Memory B cell (primary cell): ENCODE measurements at places on chromosomes 13 and 19.

- DNase-seq = no peak
Measured at GRCh38 chr13:110134801-110135200, 172.2 kb downstream of the COL4A1 start.

DNA sequence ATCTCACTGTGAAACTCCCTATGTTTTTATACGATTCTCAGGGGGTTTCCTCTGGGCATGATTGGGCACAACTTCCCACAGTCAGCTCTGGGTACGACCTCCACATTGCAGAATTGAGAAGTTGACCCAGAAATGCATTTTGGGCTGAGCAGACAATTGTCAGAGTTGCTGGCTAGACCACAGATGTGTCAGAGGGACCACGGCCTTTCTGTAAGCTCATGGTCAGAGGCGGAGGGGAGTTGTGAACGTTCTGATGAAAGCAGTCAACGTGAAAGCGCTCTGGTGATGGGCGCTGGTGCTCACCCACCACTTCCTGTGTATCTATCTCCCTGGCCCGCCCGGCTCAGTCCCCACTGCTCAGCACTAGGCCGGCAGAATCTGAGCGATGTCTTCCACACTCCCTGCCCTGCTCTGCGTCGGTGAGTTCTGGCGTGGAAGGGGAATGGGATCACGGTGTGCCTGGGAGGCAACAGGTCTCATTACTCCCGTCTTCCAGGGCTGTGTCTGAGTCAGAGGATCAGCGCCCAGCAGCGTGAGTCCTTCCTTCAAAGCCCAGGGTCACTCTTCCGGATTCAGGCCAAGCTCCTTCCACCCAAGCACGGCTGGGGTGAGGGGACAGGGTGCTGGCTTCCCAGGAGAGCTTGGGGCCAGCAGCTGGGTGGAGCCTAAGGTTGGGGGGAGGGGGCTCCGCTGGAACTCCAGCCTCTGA lies at the start of gene NCR1:
NCR1 (plus strand) TSS at position 346 of the 709 bp plus-strand sequence; CDS start at position 386, 40 bp downstream.
- DNase-seq = no peak

GRCh38 chr13:111519490-111520170 lies 199.2 kb downstream of the TEX29 start:
- DNase-seq = no peak

DNA sequence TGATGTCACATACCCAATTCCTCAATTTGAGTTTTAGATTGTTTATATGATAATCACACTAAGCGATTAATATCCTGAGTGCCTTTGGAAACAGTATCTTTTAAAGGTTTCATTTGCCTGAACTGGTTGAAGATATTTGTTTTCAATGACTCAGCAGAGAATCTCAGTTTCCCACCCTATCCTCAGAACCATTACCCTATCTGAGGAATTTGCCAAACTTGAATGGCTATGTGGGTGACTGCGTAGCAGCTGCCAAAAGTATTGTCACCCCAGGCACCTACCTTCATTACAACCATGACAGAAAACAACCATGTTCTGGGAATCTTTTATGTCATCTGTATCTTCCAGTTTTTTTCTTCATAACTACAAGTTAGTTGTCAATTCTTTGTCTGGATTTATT lies 440.1 kb upstream of the NBEA start:
- no peak for DNase-seq

GRCh38 chr19:39996218-39996810 lies 546 bp upstream of the ZNF546 start:
- DNase-seq = no peak

DNA sequence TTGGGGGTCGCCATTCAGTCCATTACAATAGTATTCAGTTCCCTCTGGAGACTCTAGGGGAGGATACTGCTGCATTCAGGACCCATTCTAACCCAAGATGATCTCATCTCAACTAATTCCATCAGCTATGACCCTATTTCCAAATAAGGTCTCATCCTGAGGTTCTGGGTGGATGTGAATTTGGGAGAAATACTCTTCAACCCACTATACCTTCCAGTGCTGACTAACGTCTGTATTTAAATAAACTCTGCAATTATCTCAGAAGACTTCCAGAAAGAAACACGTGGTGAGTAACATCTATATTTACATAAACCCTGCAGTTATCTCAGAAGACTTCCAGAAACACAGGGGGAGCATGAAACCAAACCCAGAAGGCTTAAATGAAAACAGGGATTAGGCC lies 1300.7 kb downstream of the PCDH9 start:
- DNase-seq = no peak

- DNase-seq = no peak
Measured at GRCh38 chr19:31675193-31675913, 326.1 kb upstream of the TSHZ3 start.

DNA sequence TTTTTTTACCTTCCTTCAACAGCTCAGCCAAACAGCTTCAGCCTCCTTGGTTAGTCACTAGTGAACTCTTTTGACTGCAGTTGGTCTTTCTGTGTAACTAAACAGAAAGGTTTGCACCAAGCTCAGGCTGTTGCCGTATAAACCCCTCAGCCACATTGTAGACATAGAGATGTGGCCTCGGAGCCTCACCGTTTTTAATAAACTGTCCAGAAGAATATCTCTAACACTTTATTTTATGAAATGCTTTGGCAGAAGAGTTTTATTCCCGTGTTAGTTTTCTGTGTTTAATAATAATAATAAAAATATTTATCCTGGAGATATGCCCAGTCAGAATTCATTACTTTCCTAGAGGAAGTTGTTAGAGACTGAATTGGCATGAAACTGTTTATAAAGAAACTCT lies 171.7 kb upstream of the MAB21L1 start:
- no peak for DNase-seq

- no peak for DNase-seq
Measured at GRCh38 chr19:6730941-6731670, 6.3 kb downstream of the GPR108 start.

GRCh38 chr13:28540612-28541011 lies 45.7 kb upstream of the FLT1 start:
- no peak for DNase-seq

GRCh38 chr19:39297931-39298634 lies 1.9 kb downstream of the IFNL1 start:
- DNase-seq = no peak

DNA sequence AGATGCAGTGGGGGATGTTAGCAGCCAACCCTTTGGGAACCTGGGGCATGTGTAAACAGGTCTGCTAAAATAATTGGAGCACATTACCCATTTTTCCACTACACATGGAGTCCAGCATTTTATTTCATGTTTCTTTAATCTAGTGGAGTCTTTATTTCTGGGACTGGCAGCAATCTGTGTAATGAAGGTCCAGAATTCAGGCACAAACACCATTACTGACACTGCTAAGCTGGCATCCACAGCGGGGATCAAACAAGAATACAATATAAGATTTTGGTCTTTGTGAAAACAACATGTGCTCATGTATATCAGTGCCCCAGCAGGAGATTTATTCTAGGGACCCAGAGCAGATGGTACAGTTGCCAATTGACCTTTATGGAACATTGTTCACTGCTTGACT lies 1587.0 kb upstream of the PRR20A start:
- DNase-seq = no peak

DNA sequence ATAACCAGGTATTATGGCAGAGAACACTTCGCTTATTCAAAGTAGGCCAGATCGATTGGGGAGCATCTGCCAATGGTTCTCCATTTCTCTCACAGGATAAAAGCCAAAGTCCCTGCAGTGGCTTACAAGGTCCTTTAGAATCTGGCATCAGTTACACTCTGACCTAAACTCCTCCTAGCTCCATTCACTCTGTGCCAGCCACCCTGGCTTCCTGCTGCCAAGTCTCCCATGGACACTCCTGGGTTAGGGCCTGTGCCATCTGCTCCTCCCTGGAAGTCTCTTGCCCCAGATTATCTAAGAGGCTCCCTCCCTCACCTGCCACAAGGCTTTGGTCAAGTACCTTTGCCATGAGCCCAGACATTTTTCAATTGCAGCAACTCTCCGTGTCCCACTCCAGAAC lies 649.2 kb downstream of the DACH1 start:
- no peak for DNase-seq

- no peak for DNase-seq
Measured at GRCh38 chr13:80530191-80530590, 189.3 kb upstream of the SPRY2 start.

DNA sequence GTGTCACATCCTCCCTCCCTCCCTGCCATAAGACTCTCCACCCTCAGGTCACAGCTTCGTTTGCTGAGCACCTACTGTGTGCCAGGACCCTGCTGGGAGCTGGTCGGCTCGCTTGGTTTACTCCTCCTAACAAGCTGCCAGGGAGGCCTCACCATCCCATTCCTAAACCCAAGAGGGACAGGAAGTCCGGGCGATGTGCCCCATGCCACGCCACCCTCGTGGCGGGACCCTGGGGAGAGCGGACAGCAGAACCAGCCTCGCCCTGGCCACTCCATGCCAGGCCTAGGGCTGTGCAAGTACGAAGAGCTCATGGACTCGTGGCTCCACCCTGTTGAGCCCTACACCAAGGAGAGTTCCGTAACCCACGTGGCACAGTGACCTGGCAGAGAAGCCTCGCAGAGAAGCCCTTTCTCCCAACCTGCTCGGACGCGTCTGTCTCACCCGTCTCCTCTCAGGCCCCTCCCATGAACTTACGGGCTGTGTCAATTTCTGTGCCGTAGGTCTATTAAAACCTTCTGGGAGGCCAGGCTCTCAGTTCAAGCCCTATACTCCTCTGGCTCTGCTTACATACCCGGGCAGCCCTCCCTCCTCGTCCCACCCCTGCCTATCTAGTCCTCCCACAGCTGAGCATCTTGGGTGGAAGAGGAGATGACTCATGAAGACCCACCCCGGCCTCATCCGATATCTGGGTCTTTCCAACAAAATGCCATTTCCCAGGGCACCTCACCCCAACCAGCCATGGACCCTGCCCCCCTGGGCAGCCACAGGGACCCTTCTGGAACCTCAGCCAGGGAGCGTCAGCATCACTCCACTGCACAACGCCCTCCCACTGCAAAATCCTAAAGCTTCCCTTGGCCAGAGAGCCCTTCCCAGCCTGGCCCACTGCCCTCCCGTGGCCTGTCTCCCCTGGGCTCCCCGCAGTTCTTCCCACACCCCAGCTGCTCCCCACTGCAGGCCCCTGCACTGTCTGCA lies 2.6 kb downstream of the UBXN6 start:
- no peak for DNase-seq

DNA sequence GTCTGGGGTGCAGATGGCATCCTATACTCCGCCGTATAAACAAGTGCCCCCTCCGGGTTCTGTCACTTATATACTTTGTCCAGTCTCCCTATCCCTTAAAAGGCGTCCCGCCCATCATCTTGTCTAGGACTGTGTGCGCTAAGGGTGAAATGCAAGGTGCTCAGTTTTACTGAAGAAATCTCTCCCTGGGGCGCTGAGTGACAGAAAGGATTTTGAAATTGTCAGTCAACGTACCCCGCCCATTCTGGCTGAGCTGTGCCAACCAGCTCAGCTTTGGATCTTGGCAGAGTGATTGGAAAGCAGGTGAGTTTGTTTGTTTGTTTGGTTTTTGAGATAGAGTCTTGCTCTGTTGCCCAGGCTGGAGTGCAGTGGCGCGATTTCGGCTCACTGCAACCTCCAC lies 4.1 kb upstream of the TMEM161A start:
- DNase-seq = no peak

DNA sequence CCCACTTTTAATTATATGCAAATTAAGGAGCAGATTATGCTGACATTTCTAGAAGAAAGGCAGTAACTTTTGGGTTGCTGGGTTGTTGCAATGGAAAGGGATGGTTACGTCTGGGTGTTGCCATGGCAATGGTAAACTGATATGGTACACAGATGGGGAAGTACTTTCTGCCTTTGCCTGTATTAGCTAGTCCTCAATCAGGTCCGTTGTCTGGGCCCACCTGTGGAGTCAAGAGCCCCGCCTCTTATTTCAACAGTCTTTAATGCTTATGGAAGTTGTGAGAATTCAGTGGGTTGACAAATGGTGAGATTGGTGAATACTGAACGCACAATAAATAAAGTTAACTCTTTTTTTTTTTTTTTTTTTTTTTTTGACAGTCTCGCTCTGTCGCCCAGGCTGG lies 30.6 kb upstream of the DPP9 start:
- DNase-seq = no peak

DNA sequence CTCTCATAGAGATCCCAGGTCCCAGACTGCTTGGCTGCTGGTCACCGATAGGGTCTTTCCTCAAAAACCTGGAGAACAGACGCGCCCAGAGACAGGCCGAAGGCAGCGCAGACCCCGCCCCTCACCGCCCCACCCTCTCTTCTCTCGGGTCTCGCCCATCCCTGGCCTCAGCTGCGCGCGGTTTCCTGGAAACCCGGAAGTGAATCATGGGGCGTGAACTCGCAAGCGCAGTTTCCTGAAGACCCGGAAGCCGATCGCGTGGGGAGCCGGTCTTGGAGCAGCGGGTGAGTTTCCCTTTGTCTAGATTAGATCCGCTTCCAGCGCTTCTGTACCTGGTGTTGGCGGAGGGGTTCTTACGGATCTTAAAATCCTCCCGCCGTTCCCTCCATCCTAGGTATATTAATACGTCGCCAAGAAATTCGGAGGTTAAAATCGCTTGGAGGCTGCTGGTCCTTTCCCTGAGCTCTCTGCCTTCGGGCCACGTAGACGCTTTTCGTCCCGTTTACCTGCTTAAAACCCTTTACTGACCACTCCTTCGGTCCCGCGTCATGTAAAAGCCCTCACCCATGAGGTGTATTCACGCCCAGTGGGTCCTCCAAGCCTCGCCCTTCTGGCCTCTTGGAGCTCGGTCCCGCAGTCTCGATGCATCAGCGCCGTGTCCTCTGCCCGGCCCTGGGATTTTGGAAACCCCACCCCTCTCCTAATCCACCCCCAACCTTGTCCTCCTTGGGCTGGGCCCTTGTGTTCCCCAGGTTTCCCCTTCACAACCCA lies at the start of gene ZNF578:
ZNF578 (plus strand) TSS at position 230 of the 771 bp plus-strand sequence. CDS start 48,293 bp downstream, outside the sequence.
- DNase-seq = peak; percentile 11

GRCh38 chr19:14517446-14517839 lies 754 bp downstream of the DNAJB1 start:
- DNase-seq = no peak

DNA sequence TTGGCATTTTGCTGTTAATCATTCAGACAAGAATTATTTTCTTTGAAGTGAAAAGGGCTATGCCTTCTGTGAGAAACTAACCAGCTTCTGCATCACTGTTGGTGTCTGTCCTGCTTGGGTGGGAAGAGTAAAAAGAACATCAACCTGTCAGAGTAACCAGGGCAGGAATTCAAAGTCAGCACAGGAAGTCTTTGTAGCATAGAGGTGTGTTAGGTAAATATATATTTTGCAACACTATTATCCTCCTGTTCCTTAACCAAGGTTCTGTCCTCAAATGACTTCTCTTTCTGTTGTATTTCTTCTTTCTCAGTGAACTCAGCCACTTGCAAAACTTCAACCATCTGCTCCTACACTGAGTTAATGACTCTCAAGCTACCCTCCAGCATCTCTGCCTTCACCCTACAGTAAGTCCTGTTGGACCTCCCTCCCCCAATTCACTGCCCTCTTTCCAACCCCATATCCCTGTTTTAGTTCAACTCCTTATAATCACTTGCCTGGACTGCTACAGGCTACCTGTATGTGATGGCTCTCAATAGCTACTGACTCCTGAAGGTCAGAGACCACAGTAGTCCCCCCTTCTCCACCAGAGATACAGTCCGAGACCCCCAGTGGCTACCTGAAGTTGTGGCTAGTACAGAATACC lies 49.9 kb downstream of the SMAD9 start:
- no peak for DNase-seq

DNA sequence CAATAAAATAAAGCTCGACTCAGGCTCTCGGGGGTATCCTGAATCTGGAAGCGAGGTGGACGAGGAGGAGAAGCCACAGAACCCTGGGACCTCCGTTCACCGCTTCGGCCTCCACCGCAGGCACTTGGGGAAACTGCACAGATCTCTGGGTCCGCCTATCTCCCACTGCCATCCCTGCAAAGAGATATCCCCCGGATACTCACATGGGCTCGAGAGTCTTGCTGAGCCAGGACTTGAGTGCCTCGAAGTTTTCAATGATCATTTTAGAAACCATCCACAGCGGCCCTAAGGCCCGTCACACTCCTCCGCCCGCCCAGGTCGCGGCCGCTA lies 589 bp downstream of the RBM26 start:
- no peak for DNase-seq
